Mesenchymal stem cell (in vitro differentiated cells and primary cell): ENCODE measurements at places on chromosomes 4 and X.

GRCh38 chrX:112677167-112677566, 2.6 kb downstream of the LHFPL1 start:
- no peak for DNase-seq

DNA sequence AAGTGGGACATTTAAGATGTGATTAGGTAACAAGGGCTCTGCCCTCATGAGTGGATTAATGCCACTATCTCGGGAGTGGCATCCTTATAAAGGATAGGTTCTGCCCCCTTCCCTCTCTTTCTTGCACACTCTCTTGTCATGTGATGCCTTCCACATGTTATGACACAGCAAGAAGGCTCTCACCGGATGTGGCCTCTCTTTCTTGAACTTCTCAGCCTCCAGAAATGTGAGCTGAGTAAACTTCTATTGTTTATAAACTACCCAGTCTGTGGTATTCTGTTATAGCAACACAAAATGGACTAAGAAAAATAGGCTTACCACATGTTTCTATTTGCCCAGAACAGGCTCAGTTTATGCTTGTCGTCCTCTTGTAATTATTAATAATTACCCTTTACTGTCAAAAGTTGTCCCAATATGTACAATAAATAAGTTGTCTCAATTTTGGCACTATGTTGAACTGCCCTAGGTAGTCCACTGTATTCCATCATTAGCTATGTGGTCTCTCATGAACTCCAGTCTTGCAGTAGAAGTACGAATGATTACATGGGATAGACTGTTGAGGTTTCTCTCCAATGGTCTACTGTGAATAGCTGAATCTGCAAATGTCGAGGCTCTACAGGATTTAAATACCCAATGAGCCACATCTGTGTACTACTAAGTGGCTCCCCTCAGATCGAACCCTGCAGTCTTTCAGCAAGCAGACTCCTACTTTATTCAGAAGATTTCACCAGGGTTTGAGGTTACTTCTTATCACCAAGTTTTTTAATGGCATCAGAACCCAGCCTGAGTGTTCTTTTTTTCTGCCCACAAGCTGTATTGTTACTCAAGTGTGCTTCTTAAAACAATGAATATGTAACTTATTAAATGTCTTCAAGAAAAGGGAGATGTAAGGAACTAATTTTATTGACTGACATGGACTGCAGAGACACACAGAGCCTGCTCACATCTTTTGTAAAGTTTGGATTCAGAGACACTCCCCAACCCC, 102.0 kb upstream of the LEF1 start:
- peak; percentile 94 for DNase-seq

- DNase-seq = no peak
Measured at GRCh38 chr4:145788755-145789154, 108.8 kb downstream of the C4orf51 start.

DNA sequence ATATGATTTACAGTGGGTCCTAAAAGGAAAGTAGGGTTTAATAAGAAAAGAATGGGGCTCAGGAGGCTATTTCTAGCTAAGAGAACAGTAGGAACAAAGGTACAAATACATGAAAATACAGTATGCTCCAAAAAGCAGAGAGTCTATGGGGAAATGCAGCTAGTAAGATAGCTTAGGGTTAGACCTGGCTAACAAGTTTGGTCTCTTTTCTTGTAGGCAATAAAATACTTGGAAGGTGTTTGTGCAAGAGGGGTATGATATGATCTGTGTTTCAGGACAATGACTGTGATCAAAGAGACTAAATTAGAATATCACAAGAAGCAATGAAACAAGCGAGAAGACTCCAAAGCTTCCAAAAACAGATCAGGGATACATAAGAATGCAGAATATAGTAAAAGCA, 33.5 kb upstream of the SH3KBP1 start:
- DNase-seq = no peak

DNA sequence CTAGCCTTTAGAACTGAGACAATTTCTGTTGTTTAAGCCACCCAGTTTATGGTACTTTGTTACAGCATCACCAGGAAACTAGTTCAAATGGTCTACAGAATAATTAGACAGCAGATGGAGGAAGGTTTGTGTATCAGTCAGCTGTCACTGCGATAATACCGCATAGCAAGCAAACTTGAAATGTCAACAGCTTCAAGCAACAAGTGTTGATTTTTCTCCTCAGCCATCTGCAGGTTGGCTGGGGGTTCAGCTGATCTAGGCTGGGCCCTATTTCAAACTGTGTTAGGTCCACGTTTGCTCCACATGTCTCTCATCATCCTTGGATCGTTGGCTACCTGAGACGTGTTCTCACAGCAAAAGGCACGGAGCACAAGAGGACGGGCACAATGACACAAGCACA, 19.2 kb upstream of the PHEX start:
- no peak for DNase-seq

GRCh38 chrX:109533631-109534030, 3.0 kb upstream of the NXT2 start:
- no peak for DNase-seq

DNA sequence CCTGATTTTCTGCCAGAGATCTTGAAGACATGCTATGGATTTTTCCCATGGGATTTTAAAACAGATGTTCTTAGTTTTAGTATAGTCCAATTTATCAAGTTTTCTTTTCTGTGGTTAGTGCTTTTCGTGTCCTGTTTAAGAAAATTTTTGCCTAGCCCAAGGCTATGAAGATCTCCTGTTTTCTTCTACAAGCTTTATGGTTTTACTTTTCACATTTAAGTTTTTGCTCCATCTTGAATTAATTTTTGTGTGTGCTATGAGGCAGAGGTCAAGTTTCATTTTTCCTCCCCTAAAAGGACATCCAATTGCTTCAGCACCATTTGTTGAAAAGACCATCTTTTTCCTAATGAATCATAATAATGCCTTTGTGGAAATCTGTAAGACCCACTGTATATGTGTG, 65.6 kb downstream of the POLR2B start:
- peak; percentile 33 for DNase-seq

GRCh38 chr4:154456240-154456639, 35.4 kb downstream of the DCHS2 start:
- no peak for DNase-seq

DNA sequence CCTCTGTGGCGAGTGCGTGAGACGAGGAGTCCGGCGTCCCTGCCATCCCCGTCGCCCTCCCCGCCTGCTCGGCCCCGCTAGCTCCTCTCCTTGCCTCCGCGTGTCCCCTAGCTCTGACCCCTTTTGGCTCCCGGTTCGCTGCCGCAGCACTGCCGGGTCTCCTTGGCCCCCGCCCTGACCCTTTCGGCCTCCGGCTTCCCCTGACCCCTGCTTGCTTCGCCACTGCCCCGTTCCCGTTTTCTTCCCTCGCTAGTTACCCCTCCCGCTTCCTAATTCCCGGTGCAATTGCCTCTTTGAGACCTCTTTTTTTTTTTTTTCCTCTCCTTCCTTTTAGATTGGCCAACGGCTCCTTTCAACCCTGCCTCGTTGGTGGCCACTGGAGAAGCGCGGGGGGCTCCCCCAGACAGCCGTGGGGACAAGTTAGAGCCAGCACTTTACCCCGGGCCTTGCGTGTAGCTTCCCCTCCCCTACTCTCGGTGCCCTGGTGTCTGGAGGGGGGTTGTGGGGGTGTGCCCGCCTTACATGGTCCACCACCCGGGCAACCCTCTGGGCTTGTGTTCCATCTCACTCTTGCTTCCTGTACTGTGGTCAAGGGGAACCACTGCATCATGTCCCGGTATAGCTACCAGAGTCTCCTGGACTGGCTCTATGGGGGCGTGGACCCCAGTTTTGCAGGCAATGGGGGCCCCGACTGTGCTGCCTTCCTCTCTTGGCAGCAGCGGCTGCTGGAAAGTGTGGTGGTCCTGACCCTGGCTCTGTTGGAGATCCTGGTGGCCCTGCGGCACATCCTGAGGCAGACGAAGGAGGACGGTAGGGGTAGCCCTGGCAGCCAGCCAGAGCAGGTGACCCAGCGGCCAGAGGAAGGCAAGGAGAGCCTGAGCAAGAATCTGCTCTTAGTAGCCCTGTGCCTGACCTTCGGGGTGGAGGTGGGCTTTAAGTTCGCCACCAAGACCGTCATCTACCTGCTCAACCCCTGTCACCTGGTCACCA, 548 bp downstream of the TMEM164 start:
- DNase-seq = peak; percentile 38

- peak; percentile 1 for DNase-seq
Measured at GRCh38 chr4:166421556-166422156, 548.6 kb downstream of the TLL1 start.

DNA sequence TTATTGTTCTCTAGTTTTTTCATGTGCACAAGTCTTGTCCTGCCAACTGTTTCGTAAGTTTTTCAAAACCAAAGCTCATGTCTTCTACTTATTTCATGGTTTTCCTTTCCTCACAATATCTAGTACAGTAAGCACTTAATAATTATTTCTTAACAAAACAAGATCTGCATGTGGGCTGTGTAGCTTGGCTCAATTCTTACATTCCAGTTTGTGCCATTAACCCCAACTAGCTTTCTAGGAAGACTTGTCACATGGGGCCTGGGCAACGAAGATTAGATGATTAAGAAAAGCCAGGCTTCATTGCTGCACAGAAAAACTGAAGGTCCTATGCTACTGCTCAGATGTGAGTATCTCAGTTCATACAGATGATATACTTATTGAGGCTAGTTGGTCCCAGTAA, 155.3 kb upstream of the TEX13A start:
- no peak for DNase-seq

GRCh38 chrX:23851544-23851943, 56.2 kb downstream of the APOO start:
- DNase-seq = no peak

DNA sequence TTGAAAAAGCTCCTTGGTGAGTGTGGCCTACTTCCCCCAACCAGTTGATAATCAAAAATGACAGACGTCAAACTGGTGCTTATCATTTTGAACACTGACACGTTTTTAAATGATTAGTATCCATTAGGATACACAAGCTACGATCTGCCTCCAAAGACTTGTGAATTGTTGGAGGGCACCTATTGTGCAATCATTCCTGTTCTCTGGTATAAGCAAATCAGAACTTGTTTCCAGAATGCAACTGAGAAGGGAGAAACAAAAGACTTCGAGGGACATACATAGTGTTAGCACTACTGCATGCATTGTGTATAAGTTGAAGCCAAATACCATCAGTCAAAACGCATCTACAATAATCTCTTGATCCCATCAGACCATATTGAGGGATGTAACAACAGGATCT, 11.6 kb downstream of the NPY2R start:
- no peak for DNase-seq

DNA sequence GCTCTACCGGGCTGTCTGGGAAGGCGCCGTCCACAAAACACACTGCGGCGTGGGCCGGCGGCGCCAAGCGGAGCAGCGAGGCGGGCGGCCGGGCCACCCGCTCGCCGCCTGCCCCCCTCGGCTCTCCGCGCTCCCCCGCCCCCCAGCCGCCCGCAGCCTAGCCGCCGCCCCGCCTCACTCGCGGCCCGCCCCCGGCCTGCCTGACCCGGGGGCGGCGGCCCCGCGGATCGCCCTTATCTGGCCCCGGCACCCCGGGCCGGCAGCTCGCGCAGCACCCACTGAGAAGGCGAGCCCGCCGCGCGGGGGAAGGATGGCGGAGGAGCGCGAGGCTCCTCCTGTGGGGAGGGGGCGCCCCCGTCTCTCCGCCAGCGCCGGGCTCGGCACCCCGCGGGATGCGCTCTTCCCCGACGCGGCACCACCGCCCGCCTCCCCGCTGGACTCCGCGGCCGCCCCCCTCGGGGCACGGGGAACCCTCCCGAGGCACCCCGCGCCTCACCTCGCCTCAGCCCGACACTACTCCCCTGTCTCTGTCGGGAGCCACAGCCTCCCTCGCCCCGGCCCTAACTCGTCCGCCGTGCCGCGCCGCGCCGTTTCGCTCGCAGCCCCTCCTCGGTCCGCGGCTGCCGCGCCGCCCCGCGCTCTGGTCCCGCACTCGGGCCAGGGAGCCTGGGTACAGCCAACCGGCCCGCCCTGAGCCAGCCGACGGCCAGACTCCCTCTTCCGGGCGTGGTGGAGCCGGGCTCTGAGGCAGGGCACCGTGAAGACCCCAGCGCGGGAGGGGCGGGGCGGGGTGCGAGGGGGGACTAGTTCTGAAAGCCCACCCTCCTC, 566 bp downstream of the ATP11C start:
- DNase-seq = peak; percentile 37

GRCh38 chrX:132480581-132481203, 8.1 kb downstream of the MBNL3 start:
- DNase-seq = peak; percentile 85

DNA sequence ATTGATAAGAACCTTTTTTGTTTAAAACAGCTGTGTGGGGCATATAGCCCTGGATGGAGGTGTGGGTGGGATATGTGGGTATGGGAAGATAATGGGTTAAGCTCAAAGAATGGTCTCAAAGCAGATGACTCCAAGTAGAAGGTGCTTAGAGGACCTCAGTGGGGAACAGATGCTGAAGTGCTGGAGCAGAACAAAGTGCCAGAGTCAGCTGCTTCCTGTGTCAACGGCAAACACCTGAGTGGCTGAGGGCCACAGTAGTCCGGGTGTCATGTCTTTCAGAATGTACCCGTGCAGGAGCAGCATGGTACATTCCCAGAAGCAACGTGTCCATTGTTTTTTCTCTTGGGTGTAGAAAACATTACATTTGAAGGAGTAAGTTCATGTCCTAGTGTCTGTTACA, 210.6 kb downstream of the CCNG2 start:
- no peak for DNase-seq

DNA sequence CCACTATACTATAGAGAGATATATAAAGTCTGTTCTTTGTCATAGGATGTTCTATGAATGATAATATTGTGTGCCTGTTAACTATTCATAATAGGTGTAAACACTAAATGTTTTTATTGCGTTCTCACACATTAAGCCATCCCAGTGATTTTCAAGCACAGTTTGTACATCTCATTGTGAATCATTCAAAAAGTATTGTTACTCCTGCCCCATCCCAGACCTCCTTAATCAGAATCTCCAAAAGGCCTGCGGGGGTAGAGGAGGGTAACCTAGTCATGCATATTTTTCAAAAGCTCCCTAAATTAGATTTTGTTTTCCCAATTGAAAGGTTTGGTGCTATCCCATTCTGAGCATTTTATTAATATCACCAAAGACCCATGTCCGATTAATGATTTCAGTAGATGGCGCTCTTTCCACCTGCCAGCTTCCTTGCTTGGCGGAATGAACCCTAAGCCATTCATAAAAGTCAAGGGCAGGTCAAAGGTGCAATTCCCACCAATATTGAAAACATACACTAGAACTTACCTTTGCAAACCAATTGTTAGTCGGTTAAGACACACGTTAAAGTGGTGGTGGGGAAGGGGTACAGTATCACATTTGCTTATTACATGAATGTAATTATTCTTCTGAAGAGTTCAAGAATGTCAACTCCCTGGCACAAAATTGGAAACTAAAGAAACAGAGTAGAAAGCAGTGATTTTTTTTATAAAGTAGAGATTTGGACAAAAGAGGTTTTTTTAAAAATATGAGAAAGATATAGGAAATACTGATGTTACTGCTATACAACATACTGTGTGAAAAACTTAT, 5.8 kb upstream of the TET2 start:
- DNase-seq = peak; percentile 37

- DNase-seq = no peak
Measured at GRCh38 chr4:88001871-88002270, 5.6 kb upstream of the PKD2 start.

DNA sequence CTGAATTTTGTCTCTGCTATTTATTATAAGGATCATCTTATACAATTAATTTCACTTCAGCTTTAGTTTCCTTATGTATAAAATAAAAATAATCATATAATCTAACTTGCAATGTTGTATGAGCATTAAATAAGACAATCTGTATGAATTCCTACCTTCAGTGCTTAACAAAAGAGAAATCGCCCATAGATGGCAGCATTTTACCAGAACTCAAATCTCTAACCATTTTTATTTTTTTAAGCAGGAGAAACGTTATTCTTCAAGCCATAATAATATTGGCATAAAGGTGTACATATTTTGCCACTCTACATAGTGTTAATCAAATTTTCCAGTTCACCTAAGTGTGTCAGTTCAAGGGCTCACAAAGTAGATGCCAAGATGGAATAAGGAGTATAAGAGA, 78.8 kb downstream of the TMEM47 start:
- DNase-seq = peak; percentile 38
